HFFc6 (cell line): ENCODE measurements at places on chromosomes 4 and X. TPM values are rescaled to one million over a fixed set of nuclear protein-coding genes. Genes with fewer than 3 reads are reported as not detected.

DNA sequence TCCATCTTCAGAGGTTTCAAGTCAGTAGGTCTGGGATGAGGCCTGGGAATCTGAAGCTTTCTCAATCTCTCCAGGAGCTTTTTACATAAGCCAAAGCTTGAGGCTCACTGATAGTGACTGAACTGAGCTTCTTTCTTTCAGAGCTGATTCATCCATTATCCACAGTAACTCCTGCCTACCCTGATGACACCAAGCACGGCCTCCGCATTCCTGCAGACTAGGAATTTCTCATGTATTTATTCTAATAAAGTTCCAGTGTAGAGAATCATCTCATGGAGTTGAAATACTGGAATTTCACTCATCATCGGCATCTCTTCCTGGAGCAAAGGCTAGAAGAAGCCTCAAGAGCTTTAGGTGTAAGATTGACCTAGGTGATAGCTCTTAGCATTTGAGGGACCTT, 12.1 kb upstream of the DCTD start:
- peak; percentile 94 for DNase-seq

Gene DYNLT3
- total RNA-seq: 26.5 to 37.2 TPM (median 29.6 TPM) in 3 replicates

GRCh38 chr4:138537731-138538490, 295.8 kb upstream of the SLC7A11 start:
- DNase-seq: no peak

Gene C4orf50
- not detected in 3 replicates for total RNA-seq

GRCh38 chr4:124163401-124163800, 549.1 kb downstream of the ANKRD50 start:
- no peak for DNase-seq
